Transverse colon (tissue), 4 donors: ENCODE measurements at places on chromosomes 7 and 10. TPM values are rescaled to one million over a fixed set of nuclear protein-coding genes. Genes with fewer than 3 reads are reported as not detected.

MMD2 gene
- total RNA-seq = not detected

GRCh38 chr10:37125191-37125732 is at the start of gene ANKRD30A:
ANKRD30A (plus strand) TSS chr10:37125598; CDS start chr10:37125788, 190 bp downstream.
- H3K27ac ChIP-seq = no peak within 1 kb of the TSS
- H3K36me3 ChIP-seq = no peaks in the 10 kb centered on the region
- DNase-seq = no peak
- H3K27me3 ChIP-seq = no peaks in the 10 kb centered on the region
- H3K4me1 ChIP-seq = no peaks in the 10 kb centered on the region

DNA sequence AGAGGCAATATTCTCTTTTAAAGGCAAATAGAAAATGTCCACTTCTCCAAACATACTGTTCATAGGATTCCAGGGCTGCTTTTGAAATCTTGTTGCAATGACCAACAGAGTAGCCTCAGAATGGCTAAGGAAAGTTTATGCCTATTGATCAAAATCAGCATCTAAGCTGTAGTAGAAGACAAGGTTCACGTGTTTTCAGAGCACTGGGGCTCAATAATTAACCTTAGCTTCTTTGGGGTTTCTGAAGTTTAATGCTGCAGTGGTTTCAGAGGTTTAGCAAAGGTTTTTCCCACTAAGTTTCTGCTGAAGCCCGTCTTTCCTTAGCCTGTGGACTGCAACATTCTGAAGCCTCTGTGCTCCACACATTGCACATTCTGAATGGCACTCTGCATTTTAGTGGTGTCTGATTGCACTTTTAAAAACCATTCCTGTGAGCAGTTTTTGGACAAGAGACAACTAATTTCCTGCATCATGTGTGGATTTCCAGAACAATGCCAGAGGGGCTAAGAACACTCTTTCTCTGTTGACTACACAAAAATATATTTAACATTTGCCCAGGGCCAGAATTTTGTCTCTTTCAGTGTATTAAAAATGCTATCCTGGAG is 342.5 kb downstream of the PTEN start:
- H3K27me3 ChIP-seq = no peaks in the 10 kb centered on the region
- no peaks in the 10 kb centered on the region for H3K36me3 ChIP-seq
- no peak for DNase-seq
- H3K4me1 ChIP-seq = no peaks in the 10 kb centered on the region
- no peak overlapping the region for H3K27ac ChIP-seq
- H3K4me3 ChIP-seq = no peak overlapping the region

- H3K27me3 ChIP-seq = no peaks in the 10 kb centered on the region
- no peaks in the 10 kb centered on the region for H3K36me3 ChIP-seq
- H3K27ac ChIP-seq = no peak overlapping the region
- no peak overlapping the region for H3K4me3 ChIP-seq
These were observed 520.3 kb upstream of the LRRTM3 start for GRCh38 chr10:66405566-66405965.

DNA sequence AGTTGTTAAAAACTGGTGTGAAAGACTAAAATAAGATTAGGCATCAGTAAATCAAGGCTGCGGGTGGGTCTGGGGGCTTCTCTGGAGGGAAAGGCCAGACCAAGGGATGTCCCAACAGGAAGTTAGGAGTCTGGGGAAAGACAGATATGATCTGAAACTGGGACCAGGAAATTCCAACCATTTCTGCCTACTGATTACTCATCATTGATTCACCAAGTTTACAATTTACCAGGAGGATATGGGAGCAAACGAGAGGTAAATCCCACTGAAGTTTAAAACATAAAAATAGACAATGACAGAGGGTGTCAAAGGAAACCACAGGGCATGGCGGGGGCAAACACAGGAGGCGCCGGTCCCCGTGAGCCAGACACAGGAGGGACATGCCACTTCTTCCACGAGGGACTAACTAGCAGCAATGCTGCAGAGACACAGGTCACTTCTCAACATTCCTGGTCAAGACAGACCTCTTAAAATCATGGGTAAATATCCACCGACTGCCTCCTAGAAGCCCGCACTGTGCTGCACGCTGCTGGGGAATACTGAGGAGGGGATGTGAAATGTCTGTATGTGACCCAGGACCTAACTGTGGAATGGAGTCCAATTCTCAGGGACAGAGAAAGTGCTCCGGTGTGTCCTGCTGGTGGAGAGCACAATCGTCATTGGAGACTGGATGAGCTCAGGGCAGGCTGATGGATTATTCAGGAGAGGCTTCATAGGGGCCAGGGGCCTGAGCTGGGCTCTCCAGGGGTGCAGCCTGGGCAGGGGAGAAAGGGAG is 153.4 kb upstream of the KLF14 start:
- no peaks in the 10 kb centered on the region for H3K36me3 ChIP-seq
- H3K27ac ChIP-seq = peak overlapping the region; percentile 50
- H3K4me1 ChIP-seq = peaks cover 61% of the 10 kb centered on the region
- no peak overlapping the region for H3K4me3 ChIP-seq
- no peaks in the 10 kb centered on the region for H3K27me3 ChIP-seq

- DNase-seq = no peak
- H3K4me3 ChIP-seq = no peak overlapping the region
- H3K27me3 ChIP-seq = no peaks in the 10 kb centered on the region
- H3K27ac ChIP-seq = no peak overlapping the region
- no peaks in the 10 kb centered on the region for H3K36me3 ChIP-seq
These were observed 120.7 kb upstream of the FAM3C start for GRCh38 chr7:121516821-121517220.
